ENCODE measurements at places on chromosomes 2 and 18.

DNA sequence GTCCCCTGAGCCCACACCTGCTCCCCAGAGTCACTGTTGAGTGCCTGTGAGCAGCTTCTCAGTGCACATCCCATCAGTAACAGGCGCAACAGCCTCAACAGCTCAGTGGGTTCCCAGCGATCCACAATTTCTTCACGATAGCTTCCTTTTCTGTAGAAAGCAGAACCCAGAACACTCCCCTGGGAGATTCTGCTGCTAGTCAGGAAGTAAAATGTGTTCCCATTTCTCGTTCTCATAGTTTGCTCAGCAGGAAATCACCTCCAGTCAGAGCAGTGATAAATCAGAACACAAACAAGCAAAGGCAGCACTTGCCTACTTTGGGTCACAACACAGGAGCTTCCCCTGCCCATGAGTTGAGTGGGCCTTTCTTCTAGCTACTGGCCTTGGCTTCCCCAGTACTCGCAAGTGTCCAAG, 48.9 kb upstream of the ATG16L1 start:
- no peak for DNase-seq

DNA sequence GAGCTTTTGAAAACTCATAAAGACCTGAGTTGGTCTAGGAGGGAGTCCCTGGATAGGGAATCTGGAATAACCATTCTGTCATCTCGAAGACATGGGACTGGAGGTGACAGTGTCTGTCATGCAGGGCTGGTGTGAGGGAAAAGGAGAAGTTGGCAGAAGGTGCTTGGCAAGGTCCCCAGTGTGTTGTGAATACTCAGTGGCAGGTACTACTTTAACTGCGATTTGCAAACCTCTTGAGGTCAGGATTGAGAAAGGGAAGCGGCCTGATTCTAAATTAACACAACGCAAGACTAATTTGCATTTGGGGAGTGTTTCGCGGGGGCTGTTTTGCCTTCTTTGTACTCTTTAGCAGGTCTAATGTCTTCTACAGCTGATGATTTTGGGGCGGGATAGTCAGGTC, 77.0 kb upstream of the TMEM200C start:
- peak; percentile 58 for DNase-seq

GRCh38 chr2:31031132-31031706, 107.0 kb downstream of the GALNT14 start:
- DNase-seq: no peak

- no peak for DNase-seq
Measured at GRCh38 chr18:57630754-57631595, 9.3 kb upstream of the NARS1 start.

DNA sequence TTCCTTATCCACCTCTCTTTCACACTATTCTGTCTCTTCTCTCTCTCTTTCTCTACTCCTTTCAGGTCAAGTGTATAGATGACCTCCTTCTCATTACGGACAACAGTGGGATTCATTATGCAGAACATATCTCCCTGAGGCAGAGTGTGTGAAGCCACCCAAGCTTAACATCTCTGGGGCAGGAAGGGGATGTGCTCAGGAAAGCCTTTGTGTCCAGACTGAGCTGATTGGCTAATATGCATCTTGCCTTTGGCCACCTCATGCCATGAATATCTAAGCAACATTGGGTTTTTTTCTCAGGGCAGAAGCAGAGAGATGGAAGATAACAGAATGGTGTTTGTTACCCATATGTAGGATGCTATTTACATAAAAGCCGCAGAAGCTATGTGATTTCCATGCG, 211.4 kb upstream of the LRRTM1 start:
- no peak for DNase-seq

GRCh38 chr18:37489011-37489410, 76.6 kb downstream of the CELF4 start:
- DNase-seq: no peak

- peak; percentile 25 for DNase-seq
Measured at GRCh38 chr2:196233021-196233804, 61.8 kb upstream of the STK17B start.

- DNase-seq: no peak
Measured at GRCh38 chr2:26883956-26884355, 36.0 kb downstream of the DPYSL5 start.

- no peak for DNase-seq
Measured at GRCh38 chr2:58133395-58133794, 86.8 kb downstream of the VRK2 start.

GRCh38 chr18:23553887-23554286, 32.4 kb downstream of the NPC1 start:
- no peak for DNase-seq

DNA sequence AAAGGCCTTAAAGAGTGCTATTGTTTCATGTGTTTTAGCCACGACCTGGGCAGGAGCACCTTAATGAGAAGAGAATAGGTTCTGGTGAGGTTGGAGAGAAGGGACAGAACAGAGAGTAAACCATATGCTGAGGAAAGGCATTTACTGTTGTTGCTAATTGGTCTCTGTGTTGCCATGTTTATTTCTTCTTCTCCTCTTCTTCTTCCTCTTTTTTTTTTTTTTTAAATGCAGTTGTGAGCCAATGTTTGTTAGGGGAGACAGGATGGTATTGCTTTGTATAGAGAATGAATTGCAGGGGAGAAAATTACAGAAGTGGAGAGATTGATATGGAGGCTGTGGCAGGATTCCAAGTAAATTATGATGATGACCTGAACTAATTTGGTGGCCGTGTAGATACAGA, 2.6 kb downstream of the SCN9A start:
- DNase-seq: no peak

DNA sequence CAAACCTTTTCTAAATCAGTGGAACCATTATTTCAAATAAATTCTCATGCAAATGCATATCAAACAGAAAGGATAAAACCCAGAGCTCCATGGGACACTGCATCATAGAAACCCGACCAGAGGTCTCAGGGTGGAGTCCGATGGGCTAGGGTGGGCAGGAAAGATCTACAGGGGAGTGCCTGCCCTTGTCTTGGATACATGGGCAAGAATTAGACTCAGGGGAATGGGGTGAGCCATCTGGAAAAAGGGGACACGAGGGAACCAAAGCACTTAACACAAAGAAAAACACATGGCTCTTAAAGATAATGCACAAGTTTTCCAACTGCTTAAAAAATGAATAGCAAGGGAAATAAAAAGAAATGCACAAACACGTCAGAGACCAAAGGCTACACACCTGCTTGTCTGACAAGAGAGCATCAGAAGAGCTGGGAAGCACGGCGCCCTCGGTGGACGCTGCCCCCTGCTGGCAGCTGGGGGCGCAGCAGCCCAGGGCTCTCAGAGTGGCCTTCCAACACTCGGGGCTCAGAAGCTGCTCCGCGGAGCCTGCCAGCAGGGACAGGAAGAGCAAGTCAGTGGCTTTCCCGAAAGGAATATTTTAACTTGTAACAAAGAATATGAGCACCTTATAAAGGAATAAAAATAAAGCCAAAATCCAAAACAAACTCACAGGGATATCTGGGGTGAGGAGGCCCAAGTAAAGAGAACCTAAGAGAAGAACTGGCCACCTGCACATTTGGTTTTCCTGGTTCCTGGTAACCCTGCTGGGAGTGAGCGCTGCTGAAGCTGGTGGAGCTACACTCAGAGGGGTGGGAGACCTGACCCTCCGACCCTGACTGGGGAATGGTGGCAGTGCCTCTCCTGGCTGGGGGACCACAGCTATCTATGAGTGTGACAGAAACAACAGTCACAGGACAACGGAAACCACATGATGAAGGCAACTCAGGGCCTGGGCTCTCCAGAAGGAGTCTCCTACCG, 54.5 kb downstream of the SIGLEC15 start:
- peak; percentile 77 for DNase-seq

DNA sequence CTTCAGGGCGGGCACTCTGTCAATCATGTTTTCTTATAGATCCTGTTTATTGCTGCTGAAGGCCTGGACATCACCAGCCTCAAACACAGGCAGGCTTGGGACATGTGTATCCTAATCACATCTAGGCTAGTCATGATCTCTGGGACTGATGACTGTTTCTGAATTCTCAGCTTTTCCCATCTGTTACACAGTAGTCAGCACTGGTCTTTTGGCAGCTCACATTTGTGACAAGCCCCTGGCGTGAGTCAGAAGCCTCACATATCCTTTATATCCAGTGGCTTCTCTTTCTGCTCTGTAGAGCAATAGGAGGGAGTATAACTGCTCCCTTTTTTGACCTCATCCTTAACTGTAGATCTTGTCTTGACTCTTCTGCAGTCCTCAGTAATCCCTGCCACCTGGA, 4.5 kb downstream of the SEMA4F start:
- no peak for DNase-seq

DNA sequence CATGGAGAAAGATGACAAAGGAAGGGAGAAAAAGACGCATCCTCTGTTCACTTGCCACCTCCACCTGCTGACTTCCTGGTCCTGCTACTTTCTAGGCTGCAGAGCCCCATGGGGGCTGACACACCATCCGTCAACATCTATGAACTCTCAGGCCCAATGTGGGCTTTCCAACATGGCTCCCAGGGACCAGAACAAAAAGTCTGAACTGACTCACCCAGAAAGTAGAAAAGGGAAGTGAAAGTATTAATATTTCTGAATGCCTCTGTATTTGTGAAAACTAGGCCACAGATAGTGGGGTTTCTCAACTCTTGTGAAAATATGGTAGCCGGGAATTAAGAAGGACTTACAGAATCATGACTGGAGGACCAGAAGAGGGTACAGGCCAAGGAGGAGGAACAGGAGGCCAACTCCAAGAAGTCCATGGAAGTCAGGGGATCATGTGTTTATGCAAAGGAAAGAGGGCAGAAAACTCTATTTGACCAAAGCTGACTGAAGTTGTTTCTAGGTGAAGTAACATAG, 123.1 kb upstream of the CAB39 start:
- DNase-seq: no peak

- no peak for DNase-seq
Measured at GRCh38 chr18:11828786-11829432, 22.3 kb upstream of the CHMP1B start.

DNA sequence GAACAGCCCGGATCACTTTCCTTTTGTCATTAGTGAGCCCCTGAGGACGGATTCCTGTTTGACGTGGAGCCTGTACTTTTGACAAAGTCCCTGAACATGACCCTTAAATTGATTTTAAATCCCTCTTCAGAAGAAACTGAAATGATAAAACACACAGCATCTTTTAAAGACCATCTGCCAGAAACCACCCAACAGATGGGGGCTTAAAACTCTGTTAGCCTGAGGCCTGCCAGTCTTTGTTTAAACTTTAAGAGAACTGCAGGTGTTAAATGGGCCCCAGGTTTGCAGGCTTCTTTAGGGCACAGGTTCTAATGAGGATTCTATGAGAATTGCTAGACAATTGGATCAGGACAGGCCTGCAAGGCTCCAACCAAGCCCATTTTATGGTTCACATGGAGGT, 177.9 kb downstream of the ALK start:
- DNase-seq: no peak

DNA sequence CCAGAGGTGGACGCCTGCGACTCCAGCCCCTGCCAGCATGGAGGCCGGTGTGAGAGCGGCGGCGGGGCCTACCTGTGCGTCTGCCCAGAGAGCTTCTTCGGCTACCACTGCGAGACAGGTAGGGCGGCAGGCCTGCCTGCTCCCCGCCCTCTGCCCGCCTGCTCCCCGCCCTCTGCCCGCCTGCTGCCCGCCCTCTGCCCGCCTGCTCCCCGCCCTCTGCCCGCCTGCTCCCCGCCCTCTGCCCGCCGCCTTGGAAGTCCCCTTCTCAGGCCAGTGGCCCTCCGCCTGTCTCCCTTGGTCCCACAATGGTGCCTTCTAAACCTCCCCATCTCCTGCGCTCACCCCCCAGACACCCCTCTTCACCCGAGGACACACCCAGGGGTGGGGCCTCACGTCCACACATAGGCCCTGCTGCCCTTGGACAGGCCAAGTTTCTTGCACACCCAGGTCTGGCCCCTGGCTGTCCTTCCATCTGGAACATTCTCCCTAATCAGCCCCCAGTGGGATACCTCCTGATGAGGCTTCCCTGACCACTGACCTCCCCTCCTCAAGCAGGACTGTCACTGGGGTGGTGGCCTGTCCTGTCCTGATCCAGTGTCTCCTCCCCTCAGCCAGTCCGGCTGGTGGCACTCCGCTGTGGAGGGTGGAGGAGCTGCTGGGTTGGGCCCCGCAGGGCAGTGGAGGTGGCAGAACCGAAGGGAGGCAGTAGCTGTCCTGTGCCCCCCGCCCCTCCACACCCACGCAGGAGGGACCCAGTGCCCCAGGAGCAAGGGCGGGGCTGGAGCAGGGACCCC, 37.9 kb downstream of the MTERF4 start:
- DNase-seq: no peak

- DNase-seq: no peak
Measured at GRCh38 chr2:4964001-4964540, 728.1 kb upstream of the SOX11 start.

- no peak for DNase-seq
Measured at GRCh38 chr2:236628981-236629605, 59.5 kb downstream of the ACKR3 start.

DNA sequence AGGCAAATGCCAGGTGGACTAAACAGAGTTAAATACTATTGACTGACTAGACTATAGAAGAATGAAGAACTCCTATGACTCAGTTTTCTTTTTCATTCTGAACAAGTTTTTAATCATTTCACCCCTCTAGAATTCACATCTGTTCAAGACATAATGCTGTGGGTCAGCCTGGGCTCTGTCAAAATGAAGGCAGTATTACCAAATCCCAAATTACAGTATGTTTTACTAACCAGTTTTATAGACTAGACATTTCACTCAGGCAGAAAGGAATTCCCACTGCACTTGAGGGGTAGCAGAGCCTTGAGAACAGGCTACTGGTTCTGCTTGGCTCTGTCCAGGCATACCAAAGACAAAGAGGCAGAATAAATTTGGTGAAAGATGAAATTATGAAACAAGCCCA, 511.7 kb downstream of the EPHA4 start:
- DNase-seq: no peak

DNA sequence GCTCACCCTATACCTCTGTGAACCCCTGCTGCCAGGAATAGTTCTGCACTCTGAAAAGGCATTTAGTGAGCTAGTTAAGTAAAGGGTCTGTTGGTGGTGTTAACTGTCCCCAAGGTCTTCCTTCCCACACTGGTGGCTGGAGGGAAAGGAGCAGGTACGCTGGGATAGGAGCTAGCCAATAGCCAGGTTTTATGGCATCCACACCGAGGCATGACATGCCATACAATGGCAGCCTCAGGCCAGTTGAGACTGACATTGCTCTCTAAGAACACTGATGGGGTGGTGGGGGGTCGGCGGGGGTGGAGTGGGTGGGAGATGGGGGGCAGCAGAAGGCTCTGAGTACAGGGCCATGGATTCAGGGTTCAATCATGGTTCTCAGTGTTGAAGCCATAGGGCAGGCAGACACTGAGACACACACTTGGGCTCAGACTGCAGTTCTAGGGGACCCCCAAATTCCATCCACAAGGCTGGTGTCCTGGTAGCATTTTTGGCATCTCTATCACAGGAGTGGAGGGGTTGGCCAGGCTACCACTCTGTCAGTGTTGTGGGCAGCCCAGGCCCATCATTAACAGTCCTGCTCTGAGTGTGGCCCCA, 136.0 kb downstream of the CTIF start:
- DNase-seq: no peak

DNA sequence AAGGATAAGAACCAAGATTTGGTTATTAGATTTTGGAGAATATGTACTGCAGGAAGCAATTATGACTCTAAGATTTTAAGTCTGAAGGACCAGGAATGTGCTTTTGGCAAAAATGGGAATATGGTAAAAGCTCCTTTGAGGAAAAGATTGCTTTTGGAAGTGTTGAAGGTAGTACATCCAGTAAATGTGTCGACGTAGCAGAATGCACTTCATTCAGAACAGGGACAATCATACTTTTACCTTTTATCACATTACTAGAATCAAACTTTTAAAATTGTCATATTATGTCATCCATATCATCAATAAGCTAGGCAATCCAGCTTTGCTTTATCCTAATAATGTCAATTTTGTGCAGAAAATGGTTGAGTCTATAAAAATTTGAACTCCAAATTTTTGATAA, 74.3 kb upstream of the MSTN start:
- DNase-seq: no peak
